ENCODE measurements at places on chromosomes 3 and 15.

GRCh38 chr3:39143051-39143885 is 10.1 kb downstream of the CSRNP1 start:
- H3K4me3 ChIP-seq, result no peak overlapping the region
- H3K36me3 ChIP-seq, result peaks cover 25% of the 10 kb centered on the region
- DNase-seq, result no peak
- H3K27me3 ChIP-seq, result no peaks in the 10 kb centered on the region

- no peak overlapping the region for H3K4me3 ChIP-seq
- peaks cover 8% of the 10 kb centered on the region for H3K36me3 ChIP-seq
- no peak for DNase-seq
Observed at GRCh38 chr3:138774529-138775253, 60.0 kb downstream of the PIK3CB start.

GRCh38 chr3:151611419-151611818 is 122.3 kb upstream of the AADACL2 start:
- H3K27ac ChIP-seq, result no peak overlapping the region
- no peaks in the 10 kb centered on the region for H3K36me3 ChIP-seq
- H3K4me3 ChIP-seq, result no peak overlapping the region
- H3K27me3 ChIP-seq, result no peaks in the 10 kb centered on the region
- H3K4me1 ChIP-seq, result no peaks in the 10 kb centered on the region

- peak within 1 kb of the TSS; percentile 60 for H3K4me3 ChIP-seq
- no peaks in the 10 kb centered on the region for H3K36me3 ChIP-seq
- H3K27me3 ChIP-seq, result no peaks in the 10 kb centered on the region
- H3K27ac ChIP-seq, result no peak within 1 kb of the TSS
Observed at GRCh38 chr3:42906070-42906847, at the start of gene ZNF662. ZNF662 (plus strand) TSS chr3:42906142; CDS start chr3:42908115, 1,973 bp downstream.

- H3K27me3 ChIP-seq, result peaks cover 2% of the 10 kb centered on the region
- no peaks in the 10 kb centered on the region for H3K4me1 ChIP-seq
- no peak overlapping the region for H3K27ac ChIP-seq
Observed at GRCh38 chr3:127387119-127387518, 99.3 kb upstream of the PRR20G start.

- no peaks in the 10 kb centered on the region for H3K27me3 ChIP-seq
- H3K27ac ChIP-seq, result no peak overlapping the region
- no peak for DNase-seq
- no peak overlapping the region for H3K4me3 ChIP-seq
- no peaks in the 10 kb centered on the region for H3K4me1 ChIP-seq
- no peaks in the 10 kb centered on the region for H3K36me3 ChIP-seq
Observed at GRCh38 chr3:106006001-106006400, 137.2 kb upstream of the CBLB start.

- no peaks in the 10 kb centered on the region for H3K27me3 ChIP-seq
- H3K27ac ChIP-seq, result no peak overlapping the region
- H3K4me1 ChIP-seq, result no peaks in the 10 kb centered on the region
- no peak overlapping the region for H3K4me3 ChIP-seq
- no peak for DNase-seq
Observed at GRCh38 chr15:47963265-47963664, 157.5 kb upstream of the SLC24A5 start.

DNA sequence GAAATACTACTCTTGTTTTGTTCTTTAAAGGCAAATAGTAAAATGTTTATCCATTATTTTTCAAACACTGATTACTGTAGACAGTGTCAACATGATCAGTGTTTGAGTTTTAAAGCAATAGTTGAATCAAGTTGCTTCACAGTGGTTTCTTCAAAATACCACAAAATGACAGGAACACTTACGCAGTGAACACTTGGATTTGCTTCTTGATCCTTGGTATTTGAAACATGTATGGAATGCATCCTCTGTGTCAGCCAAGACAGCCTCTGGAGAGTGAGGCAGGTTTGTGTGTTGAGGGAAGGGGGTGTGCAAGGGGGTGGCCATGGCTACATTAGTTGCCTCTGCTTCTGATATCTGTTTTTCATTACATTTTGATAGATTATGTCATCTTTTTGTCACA is 413.0 kb downstream of the RBMS3 start:
- no peaks in the 10 kb centered on the region for H3K36me3 ChIP-seq
- no peak for DNase-seq
- no peak overlapping the region for H3K27ac ChIP-seq
- no peaks in the 10 kb centered on the region for H3K27me3 ChIP-seq

DNA sequence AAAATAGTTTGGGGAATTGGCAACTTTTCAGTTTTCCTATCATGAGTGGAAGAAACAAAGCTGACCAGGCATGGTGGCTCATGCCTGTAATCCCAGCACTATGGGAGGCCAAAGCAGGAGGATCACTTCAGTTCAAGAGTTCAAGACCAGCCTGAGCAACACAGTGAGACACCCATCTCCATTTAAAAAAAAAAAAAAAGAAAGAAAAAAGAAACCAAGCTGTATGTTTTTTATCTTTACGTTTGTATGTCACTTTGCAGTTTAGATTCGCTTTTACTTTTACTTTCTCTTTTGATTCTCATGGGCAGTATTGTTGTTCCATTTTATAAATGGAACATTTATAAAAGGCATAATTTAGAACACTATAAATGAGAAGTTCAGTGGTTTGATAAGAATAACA is 31.2 kb upstream of the TNIK start:
- H3K27ac ChIP-seq, result peak overlapping the region; percentile 47
- H3K27me3 ChIP-seq, result no peaks in the 10 kb centered on the region
- H3K4me3 ChIP-seq, result no peak overlapping the region
- no peak for DNase-seq
- peaks cover 25% of the 10 kb centered on the region for H3K4me1 ChIP-seq

GRCh38 chr3:14439501-14440167 is 37.2 kb downstream of the SLC6A6 start:
- H3K36me3 ChIP-seq, result peaks cover 12% of the 10 kb centered on the region
- H3K4me1 ChIP-seq, result peaks cover 57% of the 10 kb centered on the region
- H3K27me3 ChIP-seq, result no peaks in the 10 kb centered on the region
- H3K4me3 ChIP-seq, result no peak overlapping the region
- DNase-seq, result no peak

- DNase-seq, result no peak
- peaks cover 16% of the 10 kb centered on the region for H3K4me1 ChIP-seq
- no peaks in the 10 kb centered on the region for H3K36me3 ChIP-seq
- H3K27me3 ChIP-seq, result peaks cover 17% of the 10 kb centered on the region
Observed at GRCh38 chr3:180680097-180680430, 775 bp upstream of the CCDC39 start.

DNA sequence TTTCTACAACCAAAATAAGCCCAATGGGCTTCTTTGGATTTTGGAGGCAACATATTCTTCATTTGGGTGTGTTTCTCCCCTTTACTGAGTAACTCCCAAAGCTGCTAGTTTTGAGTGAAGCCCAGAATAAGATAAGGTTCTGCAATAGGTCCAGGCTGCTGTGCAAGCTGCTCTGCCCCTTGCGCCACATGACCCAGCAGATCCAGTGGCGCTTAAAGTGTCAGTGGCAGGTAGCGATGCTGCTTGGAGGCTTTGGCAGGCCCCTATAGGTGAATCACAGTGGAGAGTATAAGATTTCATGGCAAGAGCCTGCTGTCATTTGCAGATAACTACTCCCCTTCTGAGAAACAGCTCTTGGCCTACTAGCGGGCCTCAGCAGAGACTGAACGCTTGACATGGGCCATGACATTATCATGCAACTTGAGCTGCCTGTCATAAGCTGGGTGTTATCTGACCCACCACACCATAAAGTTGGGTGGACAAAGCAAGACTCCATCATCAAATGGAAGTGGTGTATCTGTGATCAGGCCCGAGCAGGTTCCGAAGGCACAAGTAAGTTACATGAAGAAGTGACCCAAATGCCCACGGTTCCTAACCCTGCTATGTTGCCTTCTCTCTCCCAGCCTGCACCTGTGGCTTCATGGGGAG is 88.4 kb upstream of the OXTR start:
- DNase-seq, result no peak
- H3K27me3 ChIP-seq, result no peaks in the 10 kb centered on the region
- H3K27ac ChIP-seq, result no peak overlapping the region
- no peaks in the 10 kb centered on the region for H3K36me3 ChIP-seq
- H3K4me1 ChIP-seq, result no peaks in the 10 kb centered on the region
- H3K4me3 ChIP-seq, result no peak overlapping the region

GRCh38 chr3:179474480-179474879 is 23.2 kb upstream of the GNB4 start:
- no peak overlapping the region for H3K27ac ChIP-seq
- no peaks in the 10 kb centered on the region for H3K27me3 ChIP-seq
- DNase-seq, result no peak
- H3K4me1 ChIP-seq, result no peaks in the 10 kb centered on the region

- no peak overlapping the region for H3K27ac ChIP-seq
- H3K36me3 ChIP-seq, result no peaks in the 10 kb centered on the region
- no peaks in the 10 kb centered on the region for H3K4me1 ChIP-seq
- no peak for DNase-seq
Observed at GRCh38 chr15:86915811-86916331, 836.2 kb downstream of the AGBL1 start.

DNA sequence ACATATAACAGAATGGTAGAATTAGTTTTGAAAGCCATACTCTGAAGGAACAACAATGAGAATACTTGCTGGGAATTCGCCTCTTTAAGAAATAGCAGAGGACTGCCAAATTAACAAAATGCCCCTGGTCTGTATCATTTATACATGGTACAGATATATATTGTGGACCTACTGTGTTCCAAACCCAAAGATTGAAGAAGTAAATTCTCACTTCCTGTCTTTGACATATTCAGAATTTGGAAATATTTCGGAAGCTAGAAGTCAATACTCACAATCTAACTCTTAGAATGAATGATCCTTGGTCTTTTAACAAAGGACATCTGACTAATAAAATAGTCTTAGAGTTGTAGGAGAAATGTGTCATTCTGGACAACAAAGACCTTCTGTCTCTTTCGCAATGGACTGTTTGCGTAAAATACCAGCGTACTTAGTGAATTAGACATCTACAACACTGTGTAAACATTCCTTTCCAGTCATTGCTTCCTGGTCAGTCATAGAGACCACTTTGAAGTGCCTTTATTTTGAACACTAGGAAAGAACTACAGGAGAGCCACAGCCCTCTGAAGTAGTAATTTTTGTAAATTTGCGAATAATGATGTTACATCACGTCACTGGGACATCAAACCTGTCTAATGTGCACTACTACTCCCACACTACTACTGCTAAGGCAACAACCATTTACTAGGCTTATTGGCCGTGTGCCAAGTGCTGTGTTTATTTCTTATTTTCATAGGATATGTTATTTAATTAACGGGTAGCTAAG is 68.0 kb downstream of the CHL1 start:
- no peak for DNase-seq
- no peaks in the 10 kb centered on the region for H3K4me1 ChIP-seq
- H3K36me3 ChIP-seq, result no peaks in the 10 kb centered on the region

DNA sequence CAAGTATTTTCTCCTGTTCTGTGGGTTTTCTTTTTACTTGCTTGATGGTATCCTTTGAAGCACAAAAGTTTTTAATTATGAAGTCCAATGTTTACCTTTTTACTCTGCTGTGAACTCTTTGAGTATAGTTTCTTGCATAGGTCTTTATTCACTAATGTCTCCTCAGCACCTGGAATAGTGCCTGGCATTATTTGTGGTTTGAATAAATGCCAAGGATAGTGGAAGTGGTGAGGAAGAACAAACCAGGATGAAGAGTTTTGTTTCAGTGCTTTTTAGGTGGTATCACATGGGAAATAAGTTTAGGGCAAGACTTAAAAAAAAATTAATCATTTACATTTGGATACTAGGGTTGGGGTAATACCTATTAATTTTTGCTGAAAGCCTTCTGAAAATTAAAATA is 25.7 kb downstream of the GPD1L start:
- H3K36me3 ChIP-seq, result peaks cover 31% of the 10 kb centered on the region
- H3K27ac ChIP-seq, result no peak overlapping the region
- no peak overlapping the region for H3K4me3 ChIP-seq
- DNase-seq, result no peak
- no peaks in the 10 kb centered on the region for H3K27me3 ChIP-seq
- H3K4me1 ChIP-seq, result no peaks in the 10 kb centered on the region

DNA sequence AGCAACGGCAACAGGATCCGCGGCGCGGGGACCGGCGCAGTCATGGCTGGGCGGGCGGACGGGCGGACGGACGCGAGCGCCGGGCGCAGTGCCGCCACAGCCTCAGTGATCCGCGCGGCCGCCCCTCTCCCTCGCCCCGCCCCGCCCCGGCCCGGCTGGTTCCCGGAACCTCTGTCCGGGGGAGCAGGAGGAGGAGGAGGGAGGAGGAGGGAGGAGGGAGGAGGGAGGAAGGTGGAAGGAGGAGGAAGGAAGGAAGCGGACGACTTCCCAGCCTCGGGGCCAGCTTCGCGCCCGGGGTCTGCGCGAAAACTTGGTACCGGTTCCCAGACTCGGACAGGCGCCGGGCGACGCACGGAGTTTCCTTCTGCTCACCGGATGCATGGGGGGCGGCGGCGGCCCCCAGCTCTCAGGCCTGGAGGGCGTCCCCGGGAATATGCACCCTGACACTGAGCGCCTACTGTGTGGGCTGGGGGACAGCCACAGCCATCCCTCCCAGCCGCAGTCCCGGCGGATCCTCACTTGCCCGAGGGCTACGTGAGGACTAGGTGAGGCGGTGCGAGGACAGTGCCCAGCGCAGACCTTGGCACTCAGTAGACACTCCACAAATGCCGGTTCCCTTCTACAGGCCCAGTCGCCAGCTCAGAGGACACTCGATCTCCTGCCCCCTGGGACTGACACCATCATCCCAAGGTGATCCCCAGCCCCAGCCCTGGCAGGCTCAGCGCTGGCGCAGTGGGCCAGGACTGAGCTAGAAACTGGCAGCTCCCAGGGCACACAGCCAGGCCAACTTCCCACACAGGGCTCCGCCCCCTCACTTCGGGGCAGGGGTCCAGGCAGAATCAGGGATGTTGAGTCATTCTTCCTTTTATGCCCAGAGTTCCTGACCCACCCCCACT is at the start of gene SHISA5:
TSS of gene SHISA5 (minus strand) at position 124 of the 896 bp plus-strand sequence. CDS start at position 44, 80 bp downstream.
- H3K4me3 ChIP-seq, result peak within 1 kb of the TSS; percentile 77
- no peaks in the 10 kb centered on the region for H3K27me3 ChIP-seq
- H3K36me3 ChIP-seq, result no peaks in the 10 kb centered on the region
- peak; percentile 38 for DNase-seq
- peaks cover 19% of the 10 kb centered on the region for H3K4me1 ChIP-seq

- H3K4me1 ChIP-seq, result peaks cover 34% of the 10 kb centered on the region
- H3K27me3 ChIP-seq, result no peaks in the 10 kb centered on the region
- no peak overlapping the region for H3K27ac ChIP-seq
- H3K36me3 ChIP-seq, result no peaks in the 10 kb centered on the region
- DNase-seq, result no peak
Observed at GRCh38 chr3:15651396-15651795, 49.9 kb downstream of the BTD start.

DNA sequence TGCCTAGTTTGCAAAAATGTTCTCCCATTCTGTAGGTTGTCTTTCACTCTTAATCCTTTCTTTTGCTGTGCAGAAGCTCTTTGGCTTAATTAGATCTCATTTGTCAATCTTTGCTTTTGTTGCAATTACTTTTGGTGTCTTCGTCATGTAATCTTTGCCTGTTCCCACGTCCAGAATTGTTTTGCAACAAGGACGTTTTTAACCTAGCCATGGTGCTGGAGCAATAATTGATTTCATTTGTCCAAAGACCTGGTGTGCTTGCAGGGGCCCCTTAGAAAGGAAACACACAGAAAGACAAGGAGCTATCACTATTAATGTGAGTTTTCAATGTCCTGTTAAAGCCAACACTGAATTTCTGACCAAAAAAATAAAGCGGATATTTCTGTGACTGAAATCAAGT is 89.1 kb upstream of the GALNT15 start:
- no peaks in the 10 kb centered on the region for H3K36me3 ChIP-seq
- H3K27ac ChIP-seq, result no peak overlapping the region
- H3K4me1 ChIP-seq, result no peaks in the 10 kb centered on the region

Measured in T-cell (primary cell).